ENCODE measurements at places on chromosomes 1 and 21.
A peak's percentile ranks its signal among the peaks of the same experiment; 100 is the strongest.

GRCh38 chr1:156750191-156750672, 1.2 kb downstream of the HDGF start:
- DNase-seq, result peak; percentile 36

DNA sequence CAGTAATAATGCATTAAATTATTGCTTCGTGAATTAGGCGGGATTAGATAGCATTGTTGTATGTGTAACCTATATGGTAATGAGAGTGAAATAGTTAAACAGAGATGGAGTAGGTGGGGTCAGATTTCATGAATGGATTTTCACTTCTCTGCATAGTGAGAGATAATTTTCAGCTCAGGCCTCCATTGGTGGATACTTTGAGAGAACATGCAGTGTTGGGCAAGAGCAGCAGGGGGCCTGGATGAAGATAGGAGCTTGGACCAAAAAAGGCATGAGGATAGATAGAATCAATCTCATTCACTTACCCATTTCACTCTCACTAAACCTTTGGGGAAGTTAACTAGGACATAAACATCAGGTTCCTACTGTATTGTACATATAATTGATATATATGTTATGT, 39.5 kb upstream of the C1orf87 start:
- DNase-seq, result no peak

DNA sequence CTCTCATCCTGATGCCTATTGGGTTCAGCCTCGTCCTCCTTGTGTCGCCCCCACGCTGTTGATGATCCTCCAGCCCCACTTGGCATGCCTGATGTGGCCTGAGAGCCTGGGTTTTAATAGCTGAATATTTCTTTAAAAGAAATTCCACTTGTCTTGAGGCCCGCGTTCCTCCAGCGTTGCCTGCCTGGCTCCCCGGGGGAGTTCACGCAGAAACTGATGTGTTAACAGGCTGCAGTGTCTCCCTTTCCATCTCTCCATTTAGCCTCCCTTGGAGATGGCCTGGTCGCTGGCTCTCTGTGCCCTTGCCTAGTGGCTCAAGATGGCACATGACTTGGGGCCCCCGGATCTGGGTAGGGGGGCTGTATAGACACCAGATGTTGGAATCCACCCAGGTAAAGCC, 9.5 kb downstream of the ACTL8 start:
- DNase-seq, result no peak

DNA sequence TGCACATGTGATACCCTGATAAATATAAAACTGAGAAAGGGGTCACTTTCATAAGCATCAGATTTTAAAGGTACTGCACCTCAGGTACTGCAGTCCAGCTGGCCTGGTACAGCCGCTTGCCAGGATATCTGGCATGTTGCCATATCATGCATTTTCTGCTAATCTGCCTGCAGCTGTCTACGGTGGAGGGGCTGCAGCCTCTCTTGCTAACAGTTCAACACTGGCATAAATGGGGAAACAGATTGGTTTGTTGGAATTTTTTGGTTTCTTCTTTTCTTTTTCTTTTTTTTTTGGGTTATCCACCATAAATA, 71.5 kb downstream of the MIS18A start:
- no peak for DNase-seq

GRCh38 chr1:67729872-67730271, 44.9 kb downstream of the GADD45A start:
- DNase-seq, result no peak

DNA sequence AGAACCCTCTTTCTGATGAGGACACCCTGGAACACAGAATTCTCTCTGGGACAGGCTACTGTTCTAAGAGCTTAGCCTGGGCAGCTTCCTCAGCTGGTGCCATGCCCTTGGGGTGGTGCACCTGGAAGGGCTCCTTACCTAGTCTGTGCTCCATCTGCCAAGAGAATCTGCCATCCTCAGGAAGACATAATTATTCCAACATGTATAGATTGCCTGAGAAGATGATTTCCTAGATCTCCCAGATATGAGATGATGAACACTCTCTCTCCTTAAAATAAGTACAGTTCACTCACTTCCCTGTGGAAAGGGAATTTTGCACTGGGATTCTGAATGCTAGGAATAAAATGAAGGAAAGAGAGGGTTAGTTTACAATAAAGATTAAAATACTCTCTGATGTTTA, 87.6 kb downstream of the NENF start:
- DNase-seq, result no peak

DNA sequence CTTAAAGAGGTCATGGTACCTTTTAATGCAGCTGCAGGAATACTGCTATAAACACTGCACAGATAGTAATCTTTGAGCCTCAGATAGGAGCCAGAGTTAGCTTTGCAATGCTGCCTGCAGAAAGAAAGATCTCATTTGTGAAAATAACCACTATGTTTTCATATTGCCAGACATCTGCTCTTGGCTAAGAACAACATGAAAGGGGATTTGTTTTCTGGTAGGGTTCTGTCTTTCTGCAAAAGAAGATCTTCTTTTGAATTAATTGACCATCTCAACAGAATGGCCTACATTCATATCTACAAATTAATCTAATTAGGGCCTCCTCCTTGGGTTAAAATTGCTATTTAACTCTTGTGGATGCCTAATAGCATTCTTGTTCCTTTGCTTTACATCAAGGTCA, 177.6 kb upstream of the DPYD start:
- no peak for DNase-seq

GRCh38 chr1:193631306-193631705, 444.9 kb upstream of the B3GALT2 start:
- no peak for DNase-seq

- DNase-seq, result no peak
These were observed 83.3 kb downstream of the GABPA start for GRCh38 chr21:25818121-25818520.

DNA sequence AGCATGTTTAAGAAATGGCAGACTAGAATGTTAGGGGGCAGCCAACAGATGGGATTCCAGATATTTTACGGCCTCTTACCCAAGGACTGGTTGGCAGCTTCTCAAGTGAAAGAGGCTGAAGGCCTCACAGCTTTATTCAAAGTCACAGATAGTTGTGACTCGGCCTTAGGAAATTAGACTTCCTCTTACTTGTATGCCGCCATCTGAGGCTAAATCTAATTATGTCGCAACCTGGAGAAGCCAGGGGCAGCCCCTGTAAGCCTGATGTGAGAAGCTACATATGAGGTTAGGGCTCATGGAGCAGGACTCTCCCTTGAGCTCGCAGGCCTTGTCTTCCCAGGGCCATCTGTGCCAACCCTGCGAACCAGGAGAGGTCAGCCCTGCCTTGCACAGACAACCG, 352.5 kb downstream of the HHAT start:
- no peak for DNase-seq

DNA sequence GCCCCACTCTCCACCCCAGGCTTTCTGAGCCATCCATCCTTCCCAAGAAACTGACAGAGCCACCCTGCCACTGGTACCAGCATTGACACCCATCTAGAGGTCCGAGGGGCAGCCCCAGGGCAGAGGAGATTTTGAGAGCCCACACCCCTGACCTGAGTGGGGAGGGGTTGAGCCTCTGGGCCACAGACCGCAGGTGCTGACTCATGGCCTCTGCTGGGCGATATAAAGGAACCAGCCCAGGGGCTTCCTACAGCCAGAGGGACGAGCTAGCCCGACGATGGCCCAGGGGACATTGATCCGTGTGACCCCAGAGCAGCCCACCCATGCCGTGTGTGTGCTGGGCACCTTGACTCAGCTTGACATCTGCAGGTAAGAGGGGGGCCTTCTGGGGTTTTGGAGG, at the start of gene PADI4:
Gene PADI4, plus strand, starts transcription at position 252 of the 400 bp plus-strand sequence. Its CDS starts 26 bp downstream, at position 278.
- no peak for DNase-seq

GRCh38 chr1:40746344-40747090, 37.1 kb upstream of the KCNQ4 start:
- DNase-seq, result no peak

DNA sequence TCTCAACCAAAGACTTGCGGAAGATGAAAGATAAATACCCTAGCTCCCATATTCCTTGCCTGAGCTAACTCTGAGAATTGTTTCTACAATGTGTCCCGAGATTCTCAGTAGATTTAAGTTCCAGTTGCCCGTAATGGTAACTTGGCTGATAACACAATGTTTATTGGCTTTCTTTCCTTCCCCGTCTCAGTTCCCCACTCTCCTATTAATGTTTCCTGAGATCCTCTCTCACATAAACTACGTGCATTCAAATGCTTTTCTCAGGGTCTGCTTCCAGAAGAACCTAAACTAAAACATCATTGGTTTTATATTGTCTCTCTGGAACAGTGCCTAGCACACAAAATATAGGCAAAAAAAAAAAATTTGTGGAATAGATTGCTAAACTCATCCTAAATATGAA, 794.2 kb upstream of the ADGRL2 start:
- no peak for DNase-seq

DNA sequence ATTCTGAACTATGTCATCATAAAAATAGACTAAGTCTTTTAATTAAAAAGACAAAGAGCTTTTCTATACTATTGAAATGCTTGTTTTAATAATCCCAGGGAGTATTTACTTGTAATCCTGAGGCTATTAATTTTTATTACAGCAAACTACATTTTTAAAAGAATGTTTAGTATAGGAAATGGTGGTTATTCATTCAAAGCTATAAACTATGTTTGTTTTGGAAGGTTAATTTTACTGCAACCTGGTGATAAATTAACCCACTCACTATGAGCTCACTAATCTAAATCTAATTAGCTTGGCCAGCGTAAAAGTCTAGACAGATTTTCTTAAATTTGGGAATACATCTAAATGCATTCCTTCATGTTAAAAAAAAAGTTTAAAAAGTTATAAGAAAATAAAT, 13.8 kb upstream of the EYA3 start:
- DNase-seq, result no peak

DNA sequence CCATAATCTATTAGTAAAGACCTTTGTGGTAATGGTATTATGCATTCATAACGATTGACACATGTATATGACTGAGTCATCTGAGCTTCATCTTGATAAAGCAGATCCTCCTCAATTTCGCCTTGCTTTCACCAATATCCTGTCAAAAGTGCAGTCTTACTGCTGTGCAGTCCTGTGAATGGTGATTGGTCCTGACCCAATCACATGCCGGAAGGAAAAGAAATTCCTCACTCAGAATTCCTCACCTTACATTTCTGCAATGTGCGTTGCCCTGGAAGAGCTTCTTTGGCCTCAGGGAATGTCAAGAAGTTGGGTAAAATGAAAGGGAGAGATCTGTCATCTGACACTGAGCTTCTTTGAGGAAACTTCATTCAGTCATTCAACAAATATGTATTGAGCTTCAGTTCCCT, 121.0 kb upstream of the TSPAN2 start:
- no peak for DNase-seq
